ENCODE measurements at places on chromosomes 7 and 10.

DNA sequence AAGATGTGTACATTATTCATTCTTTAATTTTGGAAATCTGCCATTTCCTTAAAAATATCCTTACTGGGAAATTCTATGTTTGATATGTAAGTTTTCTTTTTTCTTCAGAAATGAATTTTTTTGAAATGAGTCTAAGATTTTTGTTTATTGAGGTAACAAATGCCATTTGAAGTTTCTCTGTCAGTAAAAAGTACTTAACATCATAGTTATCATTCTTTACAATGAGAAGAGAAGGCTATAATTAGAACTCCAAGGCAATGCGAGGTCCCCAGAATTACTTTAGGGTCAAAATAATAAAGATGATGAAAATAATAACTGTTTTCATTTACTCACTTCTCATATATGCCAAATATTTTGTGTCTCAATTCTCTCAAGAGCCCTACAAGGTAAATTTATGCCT, 37.0 kb upstream of the RHOBTB1 start:
- H3K27ac ChIP-seq, result no peak overlapping the region
- H3K4me1 ChIP-seq, result no peaks in the 10 kb centered on the region
- H3K36me3 ChIP-seq, result no peaks in the 10 kb centered on the region

DNA sequence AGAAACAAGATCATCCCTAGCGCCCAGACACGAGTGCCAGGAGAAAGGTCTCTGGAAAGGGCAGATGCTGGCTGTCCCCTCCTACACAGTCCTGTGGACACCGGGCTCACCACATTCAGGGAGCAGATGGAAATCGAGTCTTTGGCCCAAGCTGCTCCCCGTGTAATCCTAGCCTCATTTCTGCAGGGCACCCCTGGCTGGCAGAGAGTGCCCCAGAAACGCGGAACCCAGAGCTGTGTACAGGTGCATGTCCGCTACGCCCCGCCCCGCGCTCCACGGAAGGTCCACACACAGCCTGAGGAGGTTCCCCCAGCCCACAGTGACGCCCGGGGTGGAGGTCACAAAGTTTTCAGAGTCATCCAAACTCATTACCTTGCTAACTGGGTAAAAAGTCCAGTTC, 202.8 kb downstream of the MAD1L1 start:
- no peak for DNase-seq
- H3K4me1 ChIP-seq, result no peaks in the 10 kb centered on the region
- H3K27ac ChIP-seq, result no peak overlapping the region
- peaks cover 5% of the 10 kb centered on the region for H3K36me3 ChIP-seq
- no peaks in the 10 kb centered on the region for H3K27me3 ChIP-seq
- H3K4me3 ChIP-seq, result no peak overlapping the region

DNA sequence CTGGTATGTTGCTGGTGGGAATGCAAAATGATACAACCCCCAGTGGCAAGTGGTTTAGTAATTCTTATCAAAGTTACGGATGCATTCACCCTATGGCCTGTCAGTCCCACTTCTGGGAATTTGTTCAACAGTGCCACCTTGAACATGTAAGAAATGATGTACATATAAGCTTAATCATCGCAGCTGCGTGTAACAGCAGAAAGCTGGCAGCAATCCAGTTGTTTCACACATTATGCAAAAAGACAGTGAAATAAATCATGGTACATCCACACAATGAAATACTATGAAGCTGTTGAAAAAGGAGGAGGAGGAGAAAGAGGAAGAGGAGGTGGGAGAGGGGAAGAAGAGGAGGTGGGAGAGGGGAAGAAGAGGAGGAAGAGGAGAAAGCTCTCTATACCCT, 76.2 kb upstream of the MYL10 start:
- no peaks in the 10 kb centered on the region for H3K4me1 ChIP-seq
- DNase-seq, result no peak
- no peaks in the 10 kb centered on the region for H3K27me3 ChIP-seq

DNA sequence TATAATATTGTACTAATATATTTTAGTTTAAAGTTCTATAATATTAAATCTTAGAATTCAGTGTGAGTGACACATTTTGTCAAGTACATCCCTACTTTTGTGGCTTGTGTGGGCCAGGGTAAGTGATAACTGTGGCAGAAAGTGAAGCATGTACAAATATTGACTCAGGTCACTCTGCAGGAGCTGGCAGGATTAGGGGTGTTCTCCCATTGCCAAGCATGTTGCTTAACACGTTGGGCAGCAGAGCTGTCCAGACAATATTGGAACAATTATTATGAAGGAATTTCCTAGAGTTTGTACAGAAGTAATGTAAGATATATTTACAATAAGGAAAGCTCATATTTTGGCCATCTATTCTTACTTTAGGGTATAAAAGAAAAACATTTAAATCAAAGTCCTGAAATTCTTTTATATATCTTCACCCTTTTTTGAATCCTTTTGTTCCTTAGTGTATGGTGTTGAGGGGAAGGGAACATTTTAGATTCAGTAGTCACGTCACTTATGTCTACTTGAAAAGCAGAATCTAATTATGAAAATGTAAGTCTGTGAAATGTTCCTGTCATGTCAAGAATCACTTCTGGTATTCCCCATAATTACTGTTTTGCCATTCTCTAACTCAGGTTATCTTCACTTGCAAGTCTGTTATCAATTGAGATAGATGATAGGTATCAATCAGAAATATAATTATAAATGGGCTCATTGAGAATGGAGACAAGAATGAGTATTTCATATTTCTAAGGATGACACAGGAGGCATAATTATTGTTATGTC, 4.0 kb downstream of the HDAC9 start:
- no peaks in the 10 kb centered on the region for H3K27me3 ChIP-seq
- no peaks in the 10 kb centered on the region for H3K36me3 ChIP-seq
- no peak for DNase-seq
- H3K4me1 ChIP-seq, result no peaks in the 10 kb centered on the region
- H3K4me3 ChIP-seq, result no peak overlapping the region

DNA sequence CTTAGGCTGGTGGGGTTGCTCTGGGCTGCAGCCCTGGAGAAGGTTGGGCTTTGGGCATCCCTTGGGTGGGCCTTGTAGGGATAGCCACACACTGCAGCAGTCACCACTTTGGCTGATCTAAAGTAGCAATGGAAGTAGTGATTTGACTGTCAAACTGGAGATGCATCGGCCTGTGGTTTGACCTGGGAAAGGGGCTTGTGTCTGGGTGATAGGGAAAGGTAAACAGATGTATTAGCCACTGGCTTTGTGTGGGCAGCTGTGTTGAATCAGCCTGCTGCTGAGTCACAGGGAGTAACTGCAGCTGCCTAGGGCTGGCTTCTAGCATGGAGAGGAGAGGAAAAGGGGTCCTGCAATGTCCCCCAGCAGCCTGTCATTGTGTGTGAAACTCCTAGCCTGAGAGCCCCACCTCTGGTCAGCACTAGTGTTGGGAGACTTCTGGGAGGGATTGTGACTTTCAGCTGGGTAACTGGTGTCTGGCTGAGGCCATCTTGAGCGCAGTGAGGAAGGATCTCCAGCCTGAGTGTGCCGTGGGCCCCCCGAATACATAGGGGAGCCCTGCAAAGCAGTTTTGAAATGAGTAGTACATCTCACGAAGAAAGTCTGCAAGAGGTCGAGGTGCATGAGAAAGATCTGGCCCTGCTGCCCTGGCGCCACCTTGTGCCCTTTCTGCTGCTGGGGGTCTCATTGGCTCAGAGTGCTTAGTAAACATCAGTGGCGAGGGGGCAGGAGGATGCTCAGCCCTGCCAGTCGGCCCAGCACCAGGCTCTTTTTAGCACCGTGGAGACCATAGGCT, 117.3 kb downstream of the FANK1 start:
- no peaks in the 10 kb centered on the region for H3K4me1 ChIP-seq
- no peaks in the 10 kb centered on the region for H3K36me3 ChIP-seq
- DNase-seq, result peak; percentile 57
- no peak overlapping the region for H3K27ac ChIP-seq
- no peaks in the 10 kb centered on the region for H3K27me3 ChIP-seq
- no peak overlapping the region for H3K4me3 ChIP-seq

Data from H9 (cell line).